D721Med (cell line): ENCODE measurements at places on chromosomes 1 and 21.

GRCh38 chr1:172969611-172970010, 81.1 kb downstream of the TNFSF18 start:
- DNase-seq, result no peak

DNA sequence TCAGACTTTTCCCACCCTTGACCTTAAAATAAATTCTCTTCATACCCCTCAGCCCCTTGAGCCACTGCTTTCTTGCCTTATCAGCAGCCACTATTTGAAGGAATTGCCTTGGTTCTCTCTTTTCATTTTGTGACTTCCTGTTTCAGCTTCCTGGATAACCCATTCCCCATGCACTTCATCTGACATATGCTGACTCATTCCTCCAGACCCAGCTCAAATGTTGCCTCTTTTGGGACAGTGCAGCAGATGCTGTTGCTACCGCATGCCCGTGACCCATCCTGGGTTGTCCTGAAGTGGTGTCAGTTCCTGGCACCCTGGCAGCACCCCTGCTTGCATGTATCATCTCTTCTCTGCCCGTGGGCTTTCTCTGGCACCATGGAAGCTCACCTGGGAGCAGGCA, 496.1 kb downstream of the PTPRU start:
- no peak for DNase-seq

DNA sequence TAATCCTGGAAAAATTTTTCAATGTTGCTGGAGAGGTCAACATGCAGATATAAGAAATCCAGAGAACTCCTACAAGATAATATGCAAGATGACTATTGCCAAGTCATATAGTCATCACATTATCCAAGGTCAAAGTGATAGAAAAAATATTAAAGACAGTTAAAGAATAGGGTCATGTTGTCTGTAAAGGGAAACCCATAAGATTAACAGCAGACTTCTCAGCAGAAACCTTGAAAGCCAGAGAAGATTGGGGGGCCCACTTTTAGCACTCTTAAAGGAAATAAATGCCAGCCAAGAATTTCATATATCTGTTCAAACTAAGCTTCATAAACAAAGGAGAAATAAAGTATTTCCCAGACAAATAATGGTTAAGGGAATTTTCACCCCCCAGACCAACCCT, 64.1 kb downstream of the PTGFR start:
- DNase-seq, result no peak

- DNase-seq, result no peak
Measured at GRCh38 chr1:15381805-15382204, 27.9 kb upstream of the EFHD2 start.

GRCh38 chr1:203629016-203629506, 2.4 kb downstream of the ATP2B4 start:
- DNase-seq, result no peak

DNA sequence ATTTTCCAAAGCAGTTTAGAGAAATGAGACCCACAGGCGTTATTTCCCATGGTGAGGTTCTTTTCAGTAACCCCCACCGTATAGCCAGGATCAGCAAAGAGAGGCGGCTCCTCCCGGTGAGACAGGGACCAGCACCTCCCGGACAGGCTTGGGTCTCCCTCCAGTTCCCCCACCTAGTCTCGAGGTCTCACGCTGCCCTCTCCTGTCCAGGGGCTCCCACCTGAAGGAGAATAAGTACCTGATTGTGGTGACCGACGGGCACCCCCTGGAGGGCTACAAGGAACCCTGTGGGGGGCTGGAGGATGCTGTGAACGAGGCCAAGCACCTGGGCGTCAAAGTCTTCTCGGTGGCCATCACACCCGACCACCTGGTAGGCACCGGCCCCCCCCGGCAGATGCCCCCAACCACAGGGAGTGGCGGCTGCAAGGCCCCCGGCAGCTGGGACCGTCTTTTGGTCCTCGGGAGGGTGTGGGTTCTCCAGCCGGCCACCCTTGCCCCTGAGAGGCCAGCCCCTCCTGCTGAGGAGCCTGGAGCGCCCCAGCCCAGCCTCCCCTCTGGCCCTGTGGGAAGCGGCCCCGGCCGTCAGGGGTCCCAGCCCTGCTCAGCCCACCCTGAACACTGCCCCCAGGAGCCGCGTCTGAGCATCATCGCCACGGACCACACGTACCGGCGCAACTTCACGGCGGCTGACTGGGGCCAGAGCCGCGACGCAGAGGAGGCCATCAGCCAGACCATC, 4.9 kb downstream of the COL6A1 start:
- no peak for DNase-seq

- DNase-seq, result no peak
Measured at GRCh38 chr1:2825487-2826189, 24.1 kb upstream of the TTC34 start.

DNA sequence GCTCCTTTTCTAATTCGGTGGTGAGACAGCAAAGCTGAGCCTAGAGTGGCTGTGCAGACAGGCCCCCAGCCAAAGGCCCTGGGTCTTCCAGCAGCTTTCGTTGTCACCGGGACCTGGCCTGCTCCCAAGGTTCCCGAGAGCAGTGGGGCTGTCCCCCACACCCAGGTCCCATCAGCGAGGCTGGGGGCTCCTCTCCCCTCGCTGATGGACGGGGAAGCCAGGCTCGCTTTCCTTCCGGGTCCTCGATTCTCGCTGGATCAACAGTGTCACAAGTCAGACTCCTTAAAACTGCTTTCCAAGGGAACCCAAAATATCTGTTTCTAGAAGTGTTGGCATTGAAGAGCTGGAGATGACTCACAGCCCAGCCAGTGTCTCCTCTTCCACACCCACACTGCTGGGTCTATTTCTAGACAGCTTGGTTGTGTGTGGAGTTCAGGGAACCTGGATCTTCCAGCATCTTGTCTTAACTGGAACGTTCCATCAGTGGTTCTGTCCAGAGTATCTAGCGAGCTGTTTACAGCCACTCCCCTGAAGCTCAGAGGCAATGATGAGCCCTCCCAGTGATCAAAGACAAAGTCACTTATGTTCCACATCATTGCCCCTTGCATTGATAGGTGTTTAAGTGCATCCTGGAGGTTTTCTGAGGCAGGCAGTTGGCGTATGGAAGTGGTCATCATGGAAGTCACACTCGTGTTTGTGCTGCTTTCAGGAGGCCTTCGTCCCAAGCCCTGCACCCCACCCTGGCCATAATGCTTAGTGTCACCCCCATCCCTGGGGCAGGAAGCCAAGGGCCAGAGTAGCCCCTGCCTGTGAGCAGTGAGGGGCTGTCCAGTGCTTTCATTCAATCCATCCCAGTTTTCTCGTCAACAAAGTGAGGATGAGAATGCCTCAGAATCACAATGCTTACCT, 35.2 kb downstream of the RRP1 start:
- no peak for DNase-seq
